ENCODE measurements at places on chromosomes 2 and 18.

GRCh38 chr2:26619521-26619951 is 21.6 kb downstream of the CIB4 start:
- DNase-seq, result no peak

DNA sequence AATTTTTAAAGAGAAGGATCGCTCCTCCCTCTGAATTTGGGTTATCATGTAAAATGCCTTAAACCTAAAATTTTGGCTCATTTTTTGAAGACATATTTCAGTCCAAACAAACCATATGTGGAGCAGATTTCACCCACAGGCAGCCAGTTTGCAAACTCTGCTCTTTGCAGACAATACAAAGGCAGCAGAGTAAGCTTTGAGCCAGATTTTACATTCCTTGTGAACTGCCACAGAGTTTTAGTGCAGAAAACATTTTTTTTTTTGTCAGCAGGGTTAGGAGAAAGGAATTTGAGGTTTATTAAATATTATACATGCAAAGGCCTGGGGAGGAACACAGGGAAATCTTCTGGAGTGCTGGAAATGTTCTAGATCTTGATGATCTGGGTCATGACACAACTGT is 171.9 kb upstream of the FN1 start:
- DNase-seq, result no peak

DNA sequence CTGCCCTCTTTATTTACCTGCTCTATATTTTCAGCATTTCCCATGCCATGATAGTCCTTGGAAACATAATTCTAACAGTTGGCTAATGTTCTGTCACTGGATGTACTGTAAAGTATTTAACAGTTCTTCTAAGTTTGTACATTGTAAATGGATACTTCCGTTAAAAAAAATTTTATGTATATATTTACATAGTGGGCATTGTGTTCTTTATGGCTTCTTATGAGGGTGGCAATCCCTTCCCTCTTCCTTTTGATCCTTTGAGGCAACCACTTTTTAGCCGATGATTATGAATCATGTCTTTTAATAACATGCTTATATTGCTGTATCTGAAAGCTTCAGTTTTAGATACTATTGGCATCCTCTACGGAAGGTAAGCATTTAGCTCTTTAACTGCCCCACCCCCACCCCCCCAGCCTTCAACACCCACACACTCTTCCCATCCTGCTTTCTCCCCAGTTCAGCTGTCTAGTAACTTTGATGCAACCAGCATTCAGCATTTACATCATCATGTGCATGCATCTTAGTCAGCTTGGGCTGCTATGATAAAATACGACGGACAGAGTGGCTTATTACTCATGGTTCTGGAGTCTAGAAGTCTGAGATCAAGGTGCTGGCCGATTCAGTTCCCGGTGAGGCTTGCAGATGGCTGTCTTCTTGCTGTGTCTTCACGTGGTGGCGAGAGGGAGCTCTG is 21.0 kb upstream of the EDAR start:
- no peak for DNase-seq

DNA sequence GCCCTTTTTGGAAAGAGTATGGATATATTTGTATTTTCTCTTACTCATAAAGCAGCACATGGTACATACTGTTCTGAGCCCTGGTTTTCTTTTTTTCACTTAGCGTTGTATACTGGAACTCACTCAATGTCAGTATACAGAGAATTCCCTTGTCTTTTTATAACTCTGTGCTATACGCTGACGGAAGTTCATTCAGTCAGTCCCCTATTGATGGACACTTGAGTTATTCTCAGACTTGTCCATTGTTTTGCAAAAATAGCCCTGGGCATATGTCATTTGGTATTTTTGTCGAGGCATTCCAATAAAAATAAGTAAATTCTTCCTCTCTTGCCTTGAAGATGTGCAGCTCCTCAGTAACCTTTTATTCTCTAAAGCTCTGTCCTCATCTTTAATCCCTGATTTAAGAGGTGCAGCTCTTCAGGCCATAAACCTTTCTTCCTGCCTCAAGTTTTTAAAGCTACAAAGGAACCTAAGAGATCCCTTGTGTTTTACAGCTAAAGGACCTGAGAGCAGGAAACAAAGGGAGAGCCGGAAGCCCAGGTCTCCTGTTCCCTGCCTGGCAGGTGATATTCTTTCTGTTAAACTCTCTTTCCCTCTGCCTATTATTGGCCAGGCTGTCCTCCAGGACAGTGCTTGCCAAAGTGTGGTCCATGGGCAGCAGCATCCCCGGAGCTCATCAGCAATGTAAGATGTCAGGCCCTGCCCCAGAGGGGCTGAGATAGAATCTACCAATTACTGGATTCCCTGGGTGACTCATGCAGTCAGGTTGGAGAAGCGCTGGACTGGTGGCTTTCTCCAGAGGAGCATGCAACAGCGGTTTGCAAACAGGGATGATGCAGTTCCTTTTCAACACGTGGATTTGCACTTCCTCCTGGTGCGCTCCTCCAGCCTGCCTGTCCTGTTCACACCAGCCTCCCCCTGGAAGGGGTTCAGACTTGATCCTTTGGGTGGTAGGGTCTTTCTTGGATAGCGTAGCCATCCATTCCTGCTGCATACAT is 158.0 kb downstream of the NEDD4L start:
- DNase-seq, result no peak

DNA sequence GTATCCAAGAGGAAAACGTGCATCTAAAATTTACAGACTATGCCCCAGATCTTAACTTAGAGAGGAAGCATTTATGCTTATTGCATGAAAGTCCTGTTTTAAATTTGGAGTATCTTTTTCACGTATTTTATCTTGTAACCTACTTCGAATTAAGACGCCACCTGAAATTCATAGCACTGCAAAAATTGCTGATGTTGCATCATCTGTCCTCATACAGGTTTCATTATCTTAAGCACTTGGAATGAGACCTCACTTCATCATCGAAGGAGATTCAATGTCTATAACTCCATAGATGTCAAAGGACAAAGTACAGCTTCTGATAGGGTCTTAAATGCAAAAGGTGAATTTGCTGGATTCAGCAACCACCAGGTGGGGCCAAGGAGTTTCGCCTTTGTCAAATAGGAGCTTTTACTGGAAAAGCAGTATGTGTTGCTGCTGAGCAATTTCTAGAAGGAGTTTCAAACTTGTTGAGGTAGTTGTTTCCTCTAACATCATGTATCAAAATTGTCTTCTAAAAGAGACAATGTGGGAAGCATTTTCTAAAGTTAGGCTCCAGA is 106.4 kb upstream of the CCDC85A start:
- DNase-seq, result no peak

- no peak for DNase-seq
Observed at GRCh38 chr2:58569475-58570185, 328.5 kb upstream of the FANCL start.

DNA sequence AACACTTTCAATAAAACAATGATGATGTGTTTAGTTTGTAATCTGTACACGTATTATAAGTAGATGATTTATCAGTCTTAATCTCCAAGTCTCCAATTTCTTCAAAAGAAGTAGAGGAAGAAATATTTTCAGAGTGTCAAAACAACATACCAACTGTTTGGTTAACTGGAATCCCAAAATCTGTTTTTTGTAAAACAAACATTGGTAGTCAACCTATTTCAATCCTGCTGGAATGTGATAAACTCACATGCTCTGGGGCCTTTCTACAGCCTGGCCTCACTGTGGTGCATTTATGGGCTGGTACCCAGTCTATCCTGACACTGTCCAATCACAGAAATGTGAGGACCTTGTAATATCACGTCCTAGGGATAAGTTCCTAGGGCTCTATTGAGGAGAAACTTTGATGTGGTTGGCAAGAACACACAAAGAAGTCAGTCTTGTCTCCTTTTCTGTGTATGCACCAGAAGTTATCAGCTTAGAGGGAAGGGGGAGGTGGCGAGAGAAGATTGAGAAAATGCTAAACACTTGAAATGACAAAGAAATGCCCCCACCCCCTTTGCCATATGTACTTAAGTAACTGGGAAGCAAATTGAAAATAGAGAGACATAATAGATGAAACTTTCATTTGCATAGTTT is 47.2 kb downstream of the PRKRA start:
- DNase-seq, result no peak

DNA sequence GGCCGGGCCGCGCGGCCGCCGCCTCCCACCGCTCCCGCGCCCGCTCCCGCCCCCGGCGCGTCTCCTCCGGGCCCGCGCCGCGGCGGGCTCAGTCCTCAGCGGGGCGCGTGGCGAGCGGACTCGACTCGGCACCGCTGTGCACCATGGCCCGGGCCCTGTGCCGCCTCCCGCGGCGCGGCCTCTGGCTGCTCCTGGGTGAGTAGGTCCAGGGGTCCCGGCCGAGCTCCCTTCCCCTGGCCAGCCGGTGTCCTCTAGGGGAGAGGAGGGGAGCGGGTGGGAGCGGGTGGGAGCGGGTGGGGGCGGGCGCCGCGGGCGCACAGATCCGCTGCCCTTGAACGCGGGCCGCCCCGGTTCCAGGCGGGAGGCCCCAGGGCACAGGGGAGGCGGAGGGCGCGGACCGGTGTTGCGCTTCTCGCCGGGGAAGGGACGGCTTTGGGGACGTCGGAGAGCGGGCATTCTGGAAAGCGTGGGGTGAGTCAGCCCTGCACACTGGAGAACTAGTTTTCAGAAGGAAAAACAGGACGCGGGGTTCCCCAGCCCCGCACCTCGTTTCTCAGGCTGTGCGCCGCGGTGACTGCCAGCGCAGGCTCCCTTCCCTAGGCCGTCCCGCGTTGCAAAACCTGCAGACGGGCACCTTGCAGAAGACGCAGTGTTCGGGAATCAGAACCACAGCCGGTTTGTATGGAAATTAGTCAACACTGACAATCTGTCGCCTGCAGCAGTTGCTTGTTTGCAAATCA is at the start of gene RAMP1:
TSS of gene RAMP1 (plus strand) at position 91 of the 740 bp plus-strand sequence. CDS start at position 144, 53 bp downstream.
- no peak for DNase-seq

DNA sequence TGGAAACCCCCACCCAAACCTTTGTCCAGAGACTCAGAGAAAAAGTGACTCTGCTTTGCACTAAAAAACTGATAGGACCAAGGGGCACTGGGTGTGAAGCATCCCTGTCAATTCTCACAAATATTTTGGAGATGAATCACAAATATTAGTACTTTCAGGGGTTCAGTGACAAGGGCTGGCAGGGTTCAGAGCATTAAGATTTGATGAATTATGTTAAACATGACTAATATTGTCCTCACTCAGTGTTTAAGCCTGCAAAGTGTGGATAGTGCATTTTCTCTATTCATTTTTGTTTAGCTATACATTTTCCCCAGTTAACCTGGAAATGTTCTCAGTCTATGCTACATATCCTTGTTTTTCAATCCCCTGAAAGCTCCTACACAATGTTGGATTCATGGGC is 65.3 kb upstream of the CCDC68 start:
- DNase-seq, result no peak
